Neuronal stem cell (in vitro differentiated cells): ENCODE measurements at places on chromosomes 11 and 22.

DNA sequence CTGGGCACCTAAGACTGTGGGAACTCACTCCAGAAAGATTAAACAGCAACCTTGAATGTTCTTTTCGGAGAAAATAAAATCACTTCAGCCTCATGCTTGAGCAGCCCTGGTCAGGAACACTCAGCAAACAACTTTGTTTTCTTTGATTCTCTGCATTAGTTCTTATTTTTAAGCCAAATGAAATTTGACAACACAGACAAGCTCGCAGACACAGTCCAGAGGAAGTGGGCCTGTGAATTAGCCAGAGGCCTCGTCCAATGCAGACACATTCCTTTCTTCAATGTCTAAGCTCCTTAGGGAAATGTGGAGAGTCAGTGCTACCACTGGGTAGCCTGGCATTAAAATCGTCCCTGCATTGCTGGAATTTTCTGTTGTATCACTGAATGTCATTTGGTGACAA is 62.9 kb upstream of the CSNK2A3 start:
- no peak for DNase-seq

- DNase-seq = no peak
Measured at GRCh38 chr11:125649465-125650166, 24.7 kb downstream of the CHEK1 start.

DNA sequence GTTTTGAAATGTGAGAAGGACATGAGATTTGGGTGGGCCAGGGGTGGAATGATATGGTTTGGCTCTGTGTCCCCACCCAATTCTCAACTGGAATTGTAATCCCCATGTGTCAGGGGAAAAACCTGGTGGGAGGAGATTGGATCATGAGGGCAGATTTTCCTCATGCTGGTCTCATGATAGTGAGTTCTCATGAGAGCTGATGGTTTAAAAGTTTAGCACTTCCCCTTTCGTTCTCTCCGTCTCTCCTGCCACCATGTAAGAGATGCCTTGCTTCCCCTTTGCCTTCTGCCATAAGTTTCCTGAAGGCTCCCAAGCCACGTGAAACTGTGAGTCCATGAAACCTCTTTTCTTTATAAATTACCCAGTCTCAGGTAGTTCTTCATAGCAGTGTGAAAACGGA is 113.5 kb downstream of the FCHSD2 start:
- no peak for DNase-seq

GRCh38 chr11:12968101-12968500 is 41.0 kb upstream of the RASSF10 start:
- DNase-seq = no peak

- DNase-seq = no peak
Measured at GRCh38 chr11:66363805-66364535, 7.6 kb downstream of the SLC29A2 start.

- peak; percentile 41 for DNase-seq
Measured at GRCh38 chr11:131982154-131982553, 611.7 kb downstream of the NTM start.

DNA sequence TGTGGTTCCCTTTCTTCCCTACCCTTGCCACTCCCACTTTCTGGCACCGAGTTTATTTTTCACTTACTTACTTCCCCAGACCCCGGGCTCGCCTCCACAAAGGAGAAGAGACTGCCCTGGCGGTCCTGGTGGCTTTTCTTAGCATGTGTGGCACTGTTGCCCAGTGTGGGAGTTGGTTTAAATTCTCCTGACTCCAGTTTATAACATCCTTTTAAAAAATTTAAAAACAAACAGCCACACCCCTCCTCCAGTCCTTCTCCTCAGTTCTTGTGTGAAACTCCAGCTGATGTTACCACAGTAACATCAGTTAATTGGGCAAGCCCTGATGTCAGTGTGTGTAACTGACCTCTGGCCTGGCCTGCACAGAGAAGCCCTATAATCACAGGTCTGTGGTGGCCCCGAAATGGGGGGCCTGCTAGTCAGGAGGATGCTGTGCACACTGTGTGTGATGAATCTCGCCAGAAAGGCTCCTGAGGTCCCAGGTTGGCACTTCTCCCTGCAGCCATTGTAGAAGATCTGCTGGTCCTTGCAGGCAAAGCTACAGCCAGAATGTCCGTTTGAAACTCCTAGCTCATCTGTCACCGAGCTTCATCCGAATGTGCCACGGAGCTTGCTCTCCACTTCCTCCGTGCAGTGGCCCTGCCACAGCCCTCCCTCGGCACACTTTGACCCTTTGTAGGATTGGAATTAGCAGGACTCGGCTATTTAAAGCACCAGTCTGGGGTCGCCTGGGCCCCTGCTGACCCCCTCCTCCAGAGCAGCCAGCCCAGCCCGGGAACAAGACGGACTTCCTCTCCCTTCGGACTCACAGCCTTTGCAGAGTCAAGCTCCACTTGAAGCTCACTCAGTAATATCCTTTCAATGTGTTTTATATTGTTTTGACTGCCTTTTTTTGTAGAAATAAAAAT is 7.6 kb downstream of the YDJC start:
- no peak for DNase-seq

GRCh38 chr11:128633384-128633965 is 46.1 kb upstream of the ETS1 start:
- DNase-seq = no peak

DNA sequence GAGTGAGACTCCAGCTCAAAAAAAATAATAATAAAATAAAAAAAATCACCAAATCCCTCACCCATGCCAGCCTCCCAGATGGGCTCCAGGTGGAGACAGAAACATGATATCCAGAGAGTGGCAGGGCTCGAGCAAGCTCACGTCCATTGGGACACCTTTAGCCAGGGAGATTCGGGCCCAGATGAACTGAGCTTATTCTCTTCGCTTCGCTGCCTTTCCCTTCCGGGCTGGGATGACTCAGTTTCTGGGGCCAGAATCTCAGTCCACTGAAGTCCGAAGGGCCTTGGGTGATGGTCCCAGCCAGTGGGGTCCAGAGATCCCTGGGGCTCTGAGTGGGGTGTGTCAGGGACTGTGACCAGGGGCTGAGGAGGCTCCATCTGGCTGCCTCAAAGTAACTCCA is 23.0 kb upstream of the MYEOV start:
- no peak for DNase-seq

- peak; percentile 11 for DNase-seq
Measured at GRCh38 chr11:117511931-117512539, 184.4 kb downstream of the CEP164 start.

DNA sequence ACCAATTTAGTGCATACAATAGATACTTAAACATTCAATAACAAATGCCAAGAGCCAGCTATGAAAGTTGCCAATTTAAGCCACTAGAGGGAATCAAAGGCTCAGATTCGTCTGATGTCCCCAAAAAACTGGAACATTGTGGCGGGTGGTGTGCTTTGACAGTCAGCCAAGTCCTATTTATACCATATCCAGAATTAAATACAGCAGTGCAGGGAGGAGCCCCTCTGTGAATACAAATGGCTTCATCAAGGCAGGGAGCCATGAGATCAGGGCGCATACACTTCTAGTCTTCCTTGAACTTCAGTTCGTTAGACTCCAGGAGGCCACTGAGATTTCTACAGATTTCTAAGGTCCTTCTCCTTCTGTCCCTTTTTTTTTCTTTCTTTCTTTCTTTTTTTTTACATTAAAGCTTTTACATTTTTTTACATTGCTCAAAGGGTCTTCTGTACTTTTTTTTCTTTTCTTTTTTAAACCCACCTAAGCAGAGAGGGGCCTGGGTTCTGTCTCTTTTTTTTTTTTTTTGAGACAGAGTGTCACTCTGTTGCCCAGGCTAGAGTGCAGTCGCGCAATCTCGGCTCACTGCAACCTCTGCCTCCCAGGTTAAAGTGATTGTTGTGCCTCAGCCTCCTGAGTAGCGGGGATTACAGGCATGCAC is 41.5 kb upstream of the HSPA8 start:
- DNase-seq = peak; percentile 41

GRCh38 chr22:19143967-19144400 is 467 bp downstream of the ESS2 start:
- DNase-seq = no peak
